Esophagus muscularis mucosa (tissue), 4 donors: ENCODE measurements at places on chromosomes 5 and 9. TPM values are rescaled to one million over a fixed set of nuclear protein-coding genes. Genes with fewer than 3 reads are reported as not detected.

DNA sequence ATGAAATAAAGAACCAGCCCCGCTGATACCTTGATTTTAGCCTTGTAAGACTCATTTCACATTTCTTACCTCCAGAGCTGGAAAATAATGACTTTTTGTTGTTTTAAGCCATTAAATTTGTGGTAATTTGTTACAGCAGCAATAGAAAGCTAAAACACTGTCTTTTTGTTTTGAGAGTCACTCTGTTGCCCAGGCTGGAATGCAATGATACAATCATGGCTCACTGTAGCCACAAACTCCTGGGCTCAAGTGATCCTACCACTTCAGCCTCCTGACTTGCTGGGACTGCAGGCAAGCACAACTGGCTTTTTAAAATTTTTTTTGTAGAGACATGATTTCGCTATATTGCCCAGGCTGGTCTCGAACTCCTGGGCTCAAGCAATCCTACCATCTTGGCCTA, 34.7 kb upstream of the MYO10 start:
- no peak overlapping the region for H3K4me3 ChIP-seq
- H3K36me3 ChIP-seq, result no peaks in the 10 kb centered on the region
- H3K4me1 ChIP-seq, result no peaks in the 10 kb centered on the region
- DNase-seq, result no peak

The BTNL8 gene
- 0.34 TPM for total RNA-seq

DNA sequence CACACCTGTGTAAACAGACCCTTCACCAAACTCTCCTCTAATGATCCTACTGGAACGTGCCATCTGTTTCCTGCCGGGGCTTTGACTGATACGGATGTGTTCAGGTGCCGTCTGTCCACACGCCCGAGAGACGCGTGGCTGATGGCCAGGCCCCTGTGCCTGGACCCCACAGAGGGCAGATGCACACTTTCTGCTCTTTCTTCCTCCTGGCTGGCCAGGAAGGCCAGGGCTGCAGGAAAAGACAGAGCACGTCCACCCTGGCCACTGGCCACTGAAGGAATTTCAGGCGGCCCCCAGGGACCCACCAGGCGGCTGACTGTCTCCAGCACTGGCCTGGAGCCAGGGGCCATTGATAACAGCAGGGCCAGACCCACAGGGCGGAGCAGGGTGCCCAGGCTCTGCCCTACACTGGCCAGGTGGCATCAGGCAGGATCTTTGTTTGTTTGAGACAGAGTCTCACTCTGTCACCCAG, 3.6 kb upstream of the ENG start:
- no peak for DNase-seq
- peak overlapping the region; percentile 86 for H3K27ac ChIP-seq
- peaks cover 74% of the 10 kb centered on the region for H3K4me1 ChIP-seq
- no peaks in the 10 kb centered on the region for H3K27me3 ChIP-seq
- no peaks in the 10 kb centered on the region for H3K36me3 ChIP-seq

The FGF10 gene
- total RNA-seq, result 3.7 TPM

GRCh38 chr5:137313526-137314175, 185.5 kb downstream of the SPOCK1 start:
- H3K4me1 ChIP-seq, result peaks cover 11% of the 10 kb centered on the region
- peak; percentile 60 for DNase-seq
- H3K36me3 ChIP-seq, result no peaks in the 10 kb centered on the region
- no peak overlapping the region for H3K4me3 ChIP-seq

GRCh38 chr5:167968837-167969236, 322.6 kb upstream of the WWC1 start:
- no peaks in the 10 kb centered on the region for H3K36me3 ChIP-seq
- no peak for DNase-seq

The CDX1 gene
- 0.23 TPM for total RNA-seq

GRCh38 chr5:147481376-147481775, 28.5 kb downstream of the DPYSL3 start:
- H3K27me3 ChIP-seq, result no peaks in the 10 kb centered on the region
- H3K4me3 ChIP-seq, result no peak overlapping the region
- no peak for DNase-seq
- H3K27ac ChIP-seq, result peak overlapping the region; percentile 84

DNA sequence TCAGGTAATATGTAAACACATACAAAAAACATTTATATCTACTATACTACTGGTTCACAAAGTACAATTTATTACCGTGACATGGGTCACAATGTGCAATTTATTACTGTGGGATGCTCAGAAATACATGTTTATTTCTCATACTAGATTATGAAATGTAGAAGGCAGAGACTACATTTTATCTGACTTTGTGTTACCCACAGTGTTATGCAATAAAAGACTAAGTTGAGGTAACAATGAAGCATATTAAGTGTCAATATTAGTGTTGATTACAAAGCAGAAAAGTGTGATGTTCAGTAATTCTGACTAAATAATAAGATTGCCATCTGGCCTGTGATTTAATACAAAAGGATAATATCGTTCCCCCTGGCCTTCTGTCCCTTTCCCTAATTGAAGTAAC, 42.4 kb downstream of the CPLANE1 start:
- H3K4me1 ChIP-seq, result no peaks in the 10 kb centered on the region
- peaks cover 77% of the 10 kb centered on the region for H3K36me3 ChIP-seq
- no peak overlapping the region for H3K27ac ChIP-seq
- H3K4me3 ChIP-seq, result no peak overlapping the region
- no peak for DNase-seq
- H3K27me3 ChIP-seq, result no peaks in the 10 kb centered on the region

DNA sequence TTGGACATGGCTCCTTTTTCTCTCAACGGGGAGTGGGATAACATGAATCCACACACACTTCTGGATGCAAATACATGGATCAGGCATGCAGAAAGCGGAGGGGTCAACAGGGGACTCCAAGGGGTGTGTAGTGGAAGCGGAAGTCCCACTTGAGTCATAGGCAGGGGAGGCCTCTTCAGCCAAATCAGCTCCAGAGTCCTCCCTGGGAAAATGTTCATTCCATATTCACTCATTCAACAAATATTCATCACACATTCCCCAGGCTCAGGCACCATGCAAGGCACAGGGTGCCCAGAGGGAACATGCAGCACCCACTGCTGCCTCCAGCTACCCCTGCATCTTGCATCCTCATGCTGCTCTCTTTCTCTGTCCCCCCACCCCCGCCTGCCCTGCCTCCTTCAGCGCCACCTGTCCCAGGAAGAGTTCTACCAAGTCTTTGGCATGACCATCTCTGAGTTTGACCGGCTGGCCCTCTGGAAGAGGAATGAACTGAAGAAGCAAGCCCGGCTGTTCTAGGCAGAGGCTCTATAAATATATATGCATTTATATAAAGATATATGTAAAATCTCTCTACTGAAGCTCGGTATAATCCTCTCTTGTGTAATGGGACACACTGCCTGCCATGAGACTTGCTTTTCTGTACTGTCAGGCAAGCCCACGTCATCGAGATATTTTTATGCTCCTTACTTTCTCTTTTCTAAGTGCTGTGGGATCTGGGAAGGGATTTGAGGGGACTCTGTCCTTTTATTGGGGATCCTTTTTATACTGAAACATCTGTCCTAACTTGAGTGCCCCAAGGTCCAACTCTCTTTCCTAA, 13.6 kb upstream of the AFAP1L1 start:
- H3K27me3 ChIP-seq, result no peaks in the 10 kb centered on the region
- no peak overlapping the region for H3K27ac ChIP-seq
- H3K36me3 ChIP-seq, result peaks cover 51% of the 10 kb centered on the region
- no peaks in the 10 kb centered on the region for H3K4me1 ChIP-seq
- DNase-seq, result no peak

- no peak for DNase-seq
- no peaks in the 10 kb centered on the region for H3K4me1 ChIP-seq
- H3K36me3 ChIP-seq, result no peaks in the 10 kb centered on the region
- H3K4me3 ChIP-seq, result no peak overlapping the region
Observed at GRCh38 chr9:107577140-107577776, 87.7 kb upstream of the KLF4 start.

The OTP gene
- not detected for total RNA-seq

The EQTN gene
- not detected for total RNA-seq

DNA sequence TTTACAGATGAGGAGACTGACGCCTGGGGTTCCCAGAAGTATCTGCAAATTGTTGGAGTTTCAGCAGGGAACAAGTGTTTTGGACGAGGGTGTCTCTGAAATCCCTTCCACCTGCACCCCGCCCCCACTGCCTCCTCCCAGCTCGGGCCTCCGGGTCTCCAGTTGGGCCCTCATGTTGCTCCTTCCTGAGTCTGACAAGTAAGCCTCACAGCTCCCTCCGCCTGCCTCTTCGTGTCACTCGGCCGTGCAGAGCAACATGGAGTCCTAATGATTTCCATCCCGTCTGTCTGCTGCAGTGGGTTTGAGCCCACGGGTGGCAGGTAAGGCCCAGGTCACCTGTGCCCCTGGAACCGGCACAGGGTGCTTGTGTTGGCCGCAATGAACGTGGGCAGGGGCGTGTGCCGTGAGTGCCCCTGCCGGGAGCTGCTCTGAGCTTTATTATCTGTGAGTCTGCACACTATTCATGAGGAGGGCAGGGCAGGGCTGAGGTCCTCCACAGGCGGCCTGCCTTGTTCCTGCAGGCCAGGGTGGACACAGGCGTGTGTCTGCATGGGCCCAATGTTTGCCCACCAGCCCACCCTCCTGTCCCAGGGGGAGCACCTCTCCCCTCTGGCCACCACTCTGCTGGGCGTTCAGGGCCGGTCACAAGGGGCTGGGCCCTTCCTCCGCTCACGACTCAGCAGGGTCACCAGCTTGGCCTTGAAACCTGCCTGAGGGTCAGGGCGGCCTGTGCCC, 6.1 kb downstream of the DOK3 start:
- peaks cover 19% of the 10 kb centered on the region for H3K4me1 ChIP-seq
- H3K27me3 ChIP-seq, result no peaks in the 10 kb centered on the region
- DNase-seq, result no peak
- H3K4me3 ChIP-seq, result no peak overlapping the region

- peaks cover 8% of the 10 kb centered on the region for H3K4me1 ChIP-seq
- DNase-seq, result no peak
- H3K4me3 ChIP-seq, result no peak overlapping the region
- no peaks in the 10 kb centered on the region for H3K36me3 ChIP-seq
- H3K27ac ChIP-seq, result no peak overlapping the region
Observed at GRCh38 chr5:159883522-159883950, 32.7 kb upstream of the ADRA1B start.

DNA sequence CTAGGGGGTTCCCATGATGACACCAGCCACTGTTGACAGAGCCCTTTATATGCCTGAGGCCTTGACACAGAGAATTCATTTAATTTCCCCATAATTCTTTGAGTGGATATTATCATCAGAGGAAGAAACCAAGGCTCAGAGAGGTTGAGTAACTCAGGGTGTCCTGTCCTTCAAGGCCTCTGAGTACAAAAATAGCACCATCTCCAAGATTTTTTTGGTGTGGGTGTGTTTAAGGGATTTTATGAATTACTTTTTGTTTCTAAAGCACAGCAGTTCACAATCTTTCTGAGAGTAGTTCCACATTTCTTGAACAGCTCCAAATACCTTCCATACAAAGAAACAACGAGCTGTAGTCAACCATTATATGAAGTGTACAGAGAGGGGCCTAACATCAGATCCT, 6.2 kb upstream of the GSN start:
- no peaks in the 10 kb centered on the region for H3K27me3 ChIP-seq
- no peaks in the 10 kb centered on the region for H3K36me3 ChIP-seq
- peaks cover 39% of the 10 kb centered on the region for H3K4me1 ChIP-seq

GRCh38 chr5:115850744-115851416, 9.1 kb downstream of the AP3S1 start:
- no peaks in the 10 kb centered on the region for H3K27me3 ChIP-seq
- peaks cover 30% of the 10 kb centered on the region for H3K4me1 ChIP-seq
- no peaks in the 10 kb centered on the region for H3K36me3 ChIP-seq
- peak overlapping the region; percentile 48 for H3K27ac ChIP-seq
- no peak for DNase-seq
